AG09309 (cell line): ENCODE measurements at places on chromosomes 6 and 20.

DNA sequence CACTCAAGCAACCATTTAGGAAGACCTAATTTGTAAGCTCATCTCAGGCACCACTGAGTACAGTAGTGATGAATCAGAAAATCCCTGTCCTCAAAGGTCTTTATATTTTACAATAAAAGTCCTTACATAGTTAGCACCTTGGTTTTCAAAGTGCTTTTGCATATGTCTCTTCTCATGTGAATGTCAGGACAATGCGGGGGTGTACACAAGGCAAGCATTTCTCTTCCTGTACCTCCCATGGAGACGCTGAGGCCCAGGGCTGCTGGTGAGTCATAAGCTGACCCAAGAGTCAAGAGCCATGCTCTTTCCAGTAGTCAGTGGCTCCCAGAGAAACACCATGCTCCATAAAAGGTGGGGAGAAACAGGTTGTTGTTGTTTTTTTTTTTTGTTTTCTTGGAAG lies 174.0 kb downstream of the GJA10 start:
- no peak for DNase-seq

- peak; percentile 48 for DNase-seq
These were observed 53.3 kb upstream of the KLHL31 start for GRCh38 chr6:53718597-53719460.

DNA sequence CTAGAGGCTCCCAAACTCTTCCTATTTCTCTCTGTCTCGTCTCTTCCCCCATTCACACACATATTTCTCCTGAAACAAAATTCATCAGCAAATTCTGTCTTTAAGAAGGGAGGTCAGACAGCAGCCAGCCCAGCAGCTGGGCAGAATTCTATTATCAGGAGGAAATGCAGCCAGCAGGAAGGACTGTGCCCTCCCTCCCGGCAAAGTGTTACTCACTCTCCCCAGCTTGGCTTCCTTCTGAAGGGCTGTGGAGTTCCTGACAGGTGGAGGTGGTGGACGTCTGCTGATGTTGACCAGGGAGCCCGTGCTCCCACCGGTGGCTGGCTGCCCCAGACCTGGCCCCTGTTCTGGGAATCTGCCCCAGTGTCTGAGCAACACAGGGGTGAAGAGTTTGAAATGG lies 37.3 kb downstream of the KCNB1 start:
- DNase-seq, result no peak

DNA sequence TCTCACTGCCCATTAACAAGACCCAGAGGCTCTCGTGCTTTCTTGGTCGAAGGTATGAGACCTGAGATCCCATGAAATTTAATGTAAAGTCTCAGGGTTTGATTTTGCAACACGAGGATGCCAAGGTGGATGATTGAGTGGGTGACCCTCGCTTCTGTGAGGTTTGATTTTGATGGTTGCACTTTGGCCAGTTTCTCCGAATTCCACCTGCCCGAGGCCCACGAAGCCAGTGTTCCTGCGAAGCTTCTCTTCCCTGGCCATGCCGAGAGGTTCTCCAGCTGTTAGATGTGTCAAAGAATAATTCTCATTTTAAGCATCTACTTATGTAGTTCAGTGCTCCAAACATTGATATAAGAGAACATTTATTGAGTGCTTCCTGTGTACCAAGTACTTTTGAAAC lies at the start of gene KIF25:
TSS of gene KIF25 (plus strand) at position 30 of the 400 bp plus-strand sequence. CDS start 31,915 bp downstream, outside the sequence.
- no peak for DNase-seq

GRCh38 chr20:25249198-25249931 lies 1.5 kb downstream of the PYGB start:
- DNase-seq, result no peak

- no peak for DNase-seq
These were observed 6.5 kb upstream of the NCOA6 start for GRCh38 chr20:34831936-34832335.

GRCh38 chr20:57369596-57369995 lies 18.5 kb downstream of the RAE1 start:
- no peak for DNase-seq

DNA sequence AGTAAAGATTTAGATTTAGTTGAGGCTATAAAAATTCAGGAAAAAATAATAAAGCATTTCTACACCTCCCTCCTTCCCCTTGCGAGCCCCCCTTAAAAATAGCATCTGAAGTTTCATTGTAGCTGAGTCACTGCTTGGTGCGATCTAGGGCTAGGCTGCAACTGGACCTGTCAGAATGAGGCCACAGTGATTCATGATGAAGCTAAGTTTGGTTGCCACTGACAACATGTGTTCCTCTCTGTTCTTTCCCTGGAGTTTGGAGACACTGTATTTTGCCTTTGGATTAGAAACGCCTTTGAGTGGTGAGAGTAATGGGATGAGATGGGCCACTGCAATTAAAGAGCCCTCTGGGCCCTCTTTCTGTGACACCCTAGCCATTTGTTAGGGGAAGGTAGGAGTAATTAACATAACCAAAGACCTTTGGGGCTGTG lies 334.1 kb downstream of the NRN1 start:
- DNase-seq, result peak; percentile 84

GRCh38 chr6:70166088-70166958 lies 136.6 kb downstream of the COL9A1 start:
- DNase-seq, result no peak

DNA sequence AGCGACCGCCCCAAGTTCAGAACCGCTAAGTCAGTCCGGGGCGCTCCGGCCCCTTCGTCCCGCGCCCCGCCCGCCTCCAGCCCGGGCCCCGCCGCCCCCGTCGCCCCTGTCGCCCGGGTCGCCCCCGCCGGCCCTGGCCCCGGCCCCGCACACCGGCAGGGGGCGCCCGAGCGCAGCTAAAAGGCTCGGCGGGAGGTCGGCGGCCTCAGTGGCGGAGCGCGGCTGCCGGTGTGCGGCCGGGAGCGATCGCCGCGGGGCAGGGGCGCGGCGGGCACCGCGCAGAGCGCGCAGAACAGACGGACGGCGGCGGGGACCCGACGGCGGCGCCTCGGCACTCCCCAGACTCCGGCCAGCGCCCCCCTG lies at the start of gene FNDC1:
TSS of gene FNDC1 (plus strand) at position 208 of the 363 bp plus-strand sequence. CDS start 197 bp downstream, outside the sequence.
- no peak for DNase-seq

- no peak for DNase-seq
These were observed 1.7 kb downstream of the STX16 start for GRCh38 chr20:58652606-58653294.

GRCh38 chr20:33781945-33782344 lies 29.2 kb upstream of the CHMP4B start:
- DNase-seq, result no peak

GRCh38 chr6:82022614-82023129 lies 224.9 kb downstream of the IBTK start:
- DNase-seq, result no peak

- DNase-seq, result no peak
These were observed 138.3 kb upstream of the HMGN3 start for GRCh38 chr6:79372757-79373156.

DNA sequence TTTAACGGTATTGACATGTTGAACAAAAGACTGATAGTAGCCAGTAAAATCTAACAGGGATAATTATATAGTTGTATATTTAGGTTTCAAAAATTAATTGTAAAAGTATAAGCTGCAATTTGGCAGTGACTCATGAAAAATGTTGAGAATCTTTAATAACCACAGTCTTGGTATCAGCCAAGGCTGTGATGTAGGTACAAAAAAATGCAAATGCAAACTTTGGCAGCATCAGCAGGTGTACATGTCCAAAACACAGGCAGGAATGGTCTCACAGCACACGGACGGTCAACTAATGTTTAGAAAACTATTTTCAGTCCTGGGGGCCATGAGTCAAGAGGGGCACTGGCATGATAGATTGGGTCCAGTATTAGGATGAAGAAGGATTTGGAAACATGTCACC lies 58.5 kb upstream of the BEND3 start:
- no peak for DNase-seq

GRCh38 chr20:13809373-13809772 lies 24.5 kb downstream of the NDUFAF5 start:
- DNase-seq, result no peak

GRCh38 chr20:60292001-60292520 lies 333.8 kb downstream of the CDH26 start:
- no peak for DNase-seq

DNA sequence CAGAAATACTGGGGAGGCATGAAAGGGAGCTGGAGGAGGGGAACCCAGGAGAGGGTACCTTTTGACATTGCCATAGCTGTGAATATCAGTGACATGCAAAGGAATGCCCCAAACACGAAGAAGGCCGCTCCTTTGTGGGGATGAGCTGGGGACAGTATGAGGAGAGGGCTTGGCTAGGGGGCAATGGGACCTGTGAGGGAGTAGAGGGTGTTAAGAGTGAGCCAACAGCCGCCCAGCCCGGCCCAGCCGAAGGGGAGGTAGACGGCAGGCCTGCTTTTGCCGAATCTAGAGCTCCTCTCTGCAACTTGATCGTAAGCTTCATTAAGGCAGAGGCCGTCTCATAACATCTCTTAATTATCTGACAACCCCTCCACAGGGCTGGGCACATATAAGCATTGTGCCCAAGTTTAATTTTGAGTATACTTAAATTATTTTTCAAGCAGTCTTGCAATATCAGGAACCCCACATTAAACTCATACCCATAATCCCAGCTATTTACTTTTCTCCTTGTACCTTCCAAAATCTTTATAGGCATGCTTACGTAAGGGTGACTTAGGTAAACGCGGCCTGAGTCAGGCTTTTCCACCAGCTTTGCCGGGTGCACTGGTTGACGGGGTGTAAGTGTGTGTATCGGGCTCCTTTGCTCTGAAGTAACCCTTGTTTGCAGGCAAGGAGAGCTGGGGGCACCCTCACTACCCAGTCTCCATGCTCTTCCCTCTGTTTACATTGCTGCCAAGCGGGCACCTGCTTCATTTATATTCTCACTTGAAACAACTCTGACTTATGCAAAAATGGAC lies 24.9 kb upstream of the VEGFA start:
- no peak for DNase-seq

DNA sequence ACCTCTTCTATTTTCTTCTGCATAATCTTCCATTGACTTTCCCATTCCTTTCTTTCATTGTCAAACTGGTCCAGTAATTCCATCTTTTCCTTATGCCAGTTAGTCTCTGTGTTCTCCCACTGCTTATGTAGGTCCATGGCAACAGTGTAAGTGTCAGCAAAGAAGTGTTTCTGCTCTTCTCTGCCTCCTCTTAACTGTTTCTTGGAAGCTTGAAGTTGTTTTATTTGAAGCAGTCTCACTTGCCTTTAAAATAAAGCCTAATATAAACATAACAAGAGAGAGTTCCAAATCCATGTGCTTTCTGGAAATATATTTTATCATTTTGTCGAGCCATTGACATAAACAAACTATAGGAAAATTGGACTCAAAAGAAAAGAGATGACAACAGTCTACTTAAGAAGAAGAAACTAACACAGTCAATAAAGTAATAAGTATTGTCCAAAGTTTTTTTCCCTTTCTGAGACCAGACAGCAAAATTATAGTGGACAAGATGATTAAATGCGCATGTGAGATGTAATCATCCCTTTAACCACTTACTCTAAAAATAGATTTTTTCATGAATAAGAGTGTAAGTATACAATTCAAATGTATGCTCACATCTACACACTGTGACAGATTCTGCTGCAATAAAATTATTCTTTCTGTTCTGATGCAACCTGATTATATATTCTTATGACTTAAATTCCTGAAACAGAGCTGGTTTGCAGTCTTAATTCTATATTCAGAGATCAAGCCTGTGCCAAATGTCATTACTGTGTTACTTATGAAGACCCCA lies 5.2 kb downstream of the KIAA0408 start:
- DNase-seq, result no peak

GRCh38 chr6:5671601-5672559 lies 334.8 kb downstream of the NRN1 start:
- no peak for DNase-seq

DNA sequence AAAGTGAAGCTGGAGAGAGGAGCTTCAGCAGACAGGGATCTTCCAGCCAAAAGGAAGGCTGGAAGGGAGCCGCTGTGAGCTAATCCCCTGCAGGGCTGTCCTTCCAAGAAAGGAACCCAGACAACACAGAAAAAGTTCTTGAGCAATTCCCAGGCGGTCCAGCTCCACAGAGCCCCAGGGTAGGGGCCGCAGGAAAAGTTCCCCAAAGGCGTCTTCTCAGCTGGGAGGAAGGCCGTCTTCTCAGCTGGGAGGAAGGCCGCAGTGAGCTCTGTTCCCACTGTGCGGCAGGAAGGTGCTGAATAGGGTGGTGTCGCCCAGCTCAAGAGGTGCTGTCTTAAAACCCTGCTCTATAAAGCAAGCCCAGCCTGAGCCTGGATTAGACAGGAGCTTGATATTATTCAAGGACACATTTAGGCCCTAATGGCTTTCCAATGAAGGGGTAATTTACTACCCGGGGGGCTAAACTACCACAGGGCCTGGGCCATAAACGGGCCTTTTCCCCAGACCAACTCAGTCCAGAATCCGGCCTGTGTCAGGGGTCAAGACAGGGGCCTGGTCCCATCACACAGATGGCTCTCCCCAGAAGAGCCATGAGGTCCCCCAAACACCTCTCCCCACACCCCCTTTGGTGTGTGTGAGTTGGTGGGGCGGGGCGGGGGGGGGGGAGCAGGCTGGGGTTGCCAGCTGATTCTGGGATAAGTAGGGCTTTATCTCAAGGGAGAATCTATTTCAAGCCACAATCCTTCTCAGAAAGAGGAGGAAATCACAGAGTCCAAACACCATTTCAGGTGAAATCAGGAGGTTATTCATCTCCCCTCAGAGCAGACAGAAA lies 103.6 kb downstream of the NOL4L start:
- DNase-seq, result no peak

DNA sequence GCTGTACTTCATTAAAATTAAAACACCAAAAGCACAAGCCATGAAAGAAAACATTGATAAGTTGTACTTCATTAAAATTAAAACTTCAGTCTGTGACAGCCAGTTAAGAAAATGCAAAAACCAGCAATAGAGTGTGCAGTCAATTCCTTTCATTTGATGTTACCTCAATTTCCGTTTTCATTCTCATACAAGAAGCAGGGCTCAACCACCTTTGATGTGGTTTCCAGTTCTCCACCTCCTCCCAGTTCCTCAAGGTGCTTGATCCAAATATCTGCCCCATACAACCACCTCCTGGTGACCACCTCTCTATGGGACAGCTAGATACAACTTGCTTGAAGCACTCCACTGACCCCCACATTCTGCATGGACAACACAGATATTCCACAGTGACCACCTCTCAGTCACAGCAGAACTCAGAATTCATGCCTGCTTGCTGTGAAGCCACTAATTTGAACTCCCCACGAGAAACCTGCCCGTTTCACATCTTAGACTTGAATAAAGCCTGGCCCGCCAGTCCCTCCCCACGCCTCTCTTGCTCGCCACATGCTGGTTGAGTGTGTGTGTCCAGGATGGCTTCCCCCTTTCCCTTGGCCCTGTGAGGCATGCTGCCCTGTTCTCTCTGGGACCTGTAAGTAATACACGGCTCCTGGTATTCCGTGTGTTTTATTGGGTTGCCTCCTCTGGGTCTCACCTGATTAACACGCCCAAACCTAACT lies 66.1 kb downstream of the FAM50B start:
- no peak for DNase-seq

DNA sequence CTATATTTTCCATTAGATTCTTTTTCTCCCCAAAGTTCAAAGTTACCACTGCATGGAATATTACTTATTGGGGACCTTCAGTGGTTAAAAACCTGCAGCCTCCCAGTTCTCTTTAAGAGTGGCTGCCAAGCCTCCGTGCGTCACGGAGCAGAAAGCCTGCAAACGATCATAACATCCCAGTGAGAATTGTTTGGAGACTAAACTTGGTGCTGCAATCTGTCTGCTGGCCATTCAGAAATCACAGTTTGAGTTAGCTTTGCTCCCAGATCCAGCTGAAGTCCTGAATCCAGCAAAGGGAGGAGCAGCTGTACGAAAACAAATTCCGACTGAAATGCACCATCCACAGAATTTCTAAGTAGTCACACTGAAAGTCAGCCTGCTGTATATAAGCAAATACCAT lies 213.5 kb upstream of the PDE10A start:
- no peak for DNase-seq

GRCh38 chr6:14817074-14817473 lies 428.8 kb upstream of the JARID2 start:
- DNase-seq, result no peak

GRCh38 chr6:39195792-39196385 lies 33.4 kb downstream of the KCNK5 start:
- DNase-seq, result no peak
